ENCODE measurements at places on chromosomes 2 and 18. TPM values are rescaled to one million over a fixed set of nuclear protein-coding genes. Genes with fewer than 3 reads are reported as not detected.
A peak's percentile ranks its signal among the peaks of the same experiment; 100 is the strongest.

DNA sequence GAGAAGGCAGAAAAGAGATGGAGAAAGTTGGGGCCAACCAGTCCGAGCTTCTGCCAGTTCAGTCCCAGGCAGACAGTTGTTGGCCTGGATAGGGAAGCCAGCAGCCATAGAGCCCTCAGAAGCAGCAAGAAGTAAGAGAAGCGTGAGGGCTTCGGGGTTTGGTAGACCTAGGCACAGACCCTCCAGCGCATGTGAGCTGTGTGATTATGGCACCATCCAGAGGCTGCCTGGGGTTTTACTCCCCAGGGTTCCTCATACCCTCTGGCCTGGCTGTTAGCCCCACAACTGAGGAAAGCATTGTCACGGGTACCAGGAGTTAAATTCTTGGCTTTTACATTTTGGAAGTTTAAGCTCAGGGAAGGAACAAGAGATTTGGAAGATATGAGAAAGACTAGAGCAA is 93.7 kb upstream of the RAB6C start:
- H3K27ac ChIP-seq: no peak overlapping the region
- no peak overlapping the region for H3K4me3 ChIP-seq
- H3K27me3 ChIP-seq: no peaks in the 10 kb centered on the region
- no peaks in the 10 kb centered on the region for H3K36me3 ChIP-seq

GRCh38 chr18:980586-980985 is 75.9 kb downstream of the ADCYAP1 start:
- no peaks in the 10 kb centered on the region for H3K27me3 ChIP-seq
- no peak overlapping the region for H3K4me3 ChIP-seq
- H3K27ac ChIP-seq: no peak overlapping the region
- H3K36me3 ChIP-seq: no peaks in the 10 kb centered on the region
- DNase-seq: no peak
- H3K4me1 ChIP-seq: no peaks in the 10 kb centered on the region

GRCh38 chr2:147364597-147364996 is 480.2 kb upstream of the ACVR2A start:
- no peak for DNase-seq
- peak overlapping the region; percentile 50 for H3K4me3 ChIP-seq
- peak overlapping the region; percentile 43 for H3K27ac ChIP-seq

- H3K4me3 ChIP-seq: no peak overlapping the region
- H3K27ac ChIP-seq: no peak overlapping the region
- peaks cover 9% of the 10 kb centered on the region for H3K4me1 ChIP-seq
- H3K27me3 ChIP-seq: no peaks in the 10 kb centered on the region
- no peaks in the 10 kb centered on the region for H3K36me3 ChIP-seq
- no peak for DNase-seq
These were observed 50.9 kb downstream of the PHLPP1 start for GRCh38 chr18:62766266-62766665.

DNA sequence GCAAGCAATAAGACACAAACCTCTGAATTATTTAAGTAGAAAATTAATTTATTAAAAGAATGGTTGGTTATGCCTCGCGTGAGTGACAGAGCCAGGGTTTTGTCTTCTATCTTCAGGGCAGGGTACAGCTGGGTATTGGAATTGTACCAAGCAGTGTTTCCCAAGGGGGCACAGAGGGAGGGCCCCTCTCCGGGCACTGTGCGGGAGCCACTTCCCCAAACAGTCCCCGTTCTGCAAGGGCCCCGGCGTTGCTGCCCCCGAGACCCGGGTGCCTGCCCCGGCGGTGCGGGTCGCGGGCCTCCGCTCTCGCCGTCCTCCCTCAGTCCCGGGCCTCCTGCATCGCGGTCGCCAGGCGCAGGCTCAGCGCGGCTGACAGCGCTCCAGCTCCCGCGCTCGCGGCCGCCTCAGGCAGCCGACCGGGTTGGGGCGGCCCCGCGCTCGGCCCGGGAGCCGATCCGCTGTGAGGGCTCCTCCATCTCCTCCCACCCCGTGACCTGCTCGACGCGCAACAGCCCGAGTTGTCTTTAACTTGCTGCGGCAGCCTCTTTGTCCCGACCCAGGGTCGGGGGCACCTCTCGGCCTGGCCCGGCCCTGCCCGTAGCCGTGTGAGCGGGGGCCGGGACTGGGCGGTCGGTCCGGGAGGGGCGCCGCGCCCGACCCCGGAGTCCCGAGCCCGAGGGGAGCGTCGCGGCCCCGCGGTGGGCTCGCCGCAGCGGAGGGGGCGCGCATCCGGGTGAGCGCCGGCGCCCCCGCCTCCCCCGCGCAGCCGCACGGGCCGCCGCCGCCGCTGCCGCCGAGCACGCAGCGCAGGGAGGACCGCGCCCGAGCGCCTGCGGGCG is 620 bp upstream of the GALNT1 start:
- peaks cover 11% of the 10 kb centered on the region for H3K4me1 ChIP-seq
- peak overlapping the region; percentile 65 for H3K4me3 ChIP-seq
- no peaks in the 10 kb centered on the region for H3K36me3 ChIP-seq

The PDE11A gene
- polyA plus RNA-seq: 1.8 TPM

The HOXD12 gene
- not detected for polyA plus RNA-seq

GRCh38 chr2:134421556-134422328 is 167.9 kb downstream of the MGAT5 start:
- no peak overlapping the region for H3K27ac ChIP-seq
- H3K4me3 ChIP-seq: no peak overlapping the region
- peaks cover 5% of the 10 kb centered on the region for H3K36me3 ChIP-seq
- no peak for DNase-seq

The ZAP70 gene
- 1.2 TPM for polyA plus RNA-seq

The TDRD15 gene
- polyA plus RNA-seq: 0.25 TPM

DNA sequence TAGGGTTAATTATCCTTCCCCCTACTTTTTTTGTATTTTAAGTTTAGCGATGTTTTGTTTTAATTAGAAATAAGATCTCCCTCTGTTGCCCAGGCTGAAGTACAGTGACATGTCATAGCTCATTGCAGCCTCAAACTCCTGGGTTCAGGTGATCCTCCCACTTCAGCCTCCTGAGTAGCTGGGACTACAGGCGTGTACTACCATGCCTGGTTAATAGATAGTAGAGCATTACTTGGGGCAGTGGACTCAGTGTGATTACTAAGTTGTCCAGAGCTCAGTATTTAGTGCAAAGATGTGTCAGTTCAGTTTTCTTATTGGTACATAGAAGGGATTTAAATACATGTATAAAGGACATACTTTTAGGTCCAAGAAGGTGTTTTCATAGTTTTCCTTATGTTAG is 9.5 kb upstream of the ADGRF3 start:
- H3K27ac ChIP-seq: no peak overlapping the region
- H3K4me3 ChIP-seq: no peak overlapping the region
- no peak for DNase-seq
- no peaks in the 10 kb centered on the region for H3K27me3 ChIP-seq

- H3K4me1 ChIP-seq: no peaks in the 10 kb centered on the region
- no peaks in the 10 kb centered on the region for H3K36me3 ChIP-seq
- no peak overlapping the region for H3K27ac ChIP-seq
- peaks cover 3% of the 10 kb centered on the region for H3K27me3 ChIP-seq
These were observed 17.8 kb upstream of the SPAG16 start for GRCh38 chr2:213266421-213266820.

Measured in liver (tissue), 10 donors.